ENCODE measurements at places on chromosomes 3 and 15.

DNA sequence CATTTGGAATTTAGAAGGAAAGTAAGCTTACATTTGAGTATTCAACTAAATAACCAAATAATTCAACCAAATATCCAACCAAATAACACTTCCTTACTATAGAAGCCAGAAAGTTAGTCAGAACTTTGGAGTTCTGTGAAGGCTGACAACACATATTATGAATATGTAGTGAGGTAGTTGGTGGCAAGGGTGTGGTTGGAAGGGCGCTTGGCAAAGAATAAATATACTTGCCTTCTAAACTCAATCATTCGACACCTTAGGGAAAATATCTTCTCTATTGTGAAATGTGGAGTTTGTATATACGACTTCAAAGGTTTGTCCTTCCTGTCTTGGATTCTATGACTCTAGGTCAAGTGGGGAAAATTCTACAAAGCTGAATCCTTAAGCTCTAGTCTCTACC is 111.7 kb upstream of the OSTN start:
- no peak for DNase-seq

GRCh38 chr3:177514611-177515499 is 317.6 kb upstream of the TBL1XR1 start:
- no peak for DNase-seq

GRCh38 chr3:66075281-66075680 is 36.6 kb upstream of the MAGI1 start:
- DNase-seq = no peak

- no peak for DNase-seq
These were observed 77.5 kb downstream of the RPL22L1 start for GRCh38 chr3:170792471-170792870.

GRCh38 chr15:94282269-94283250 is 51.2 kb downstream of the MCTP2 start:
- no peak for DNase-seq

DNA sequence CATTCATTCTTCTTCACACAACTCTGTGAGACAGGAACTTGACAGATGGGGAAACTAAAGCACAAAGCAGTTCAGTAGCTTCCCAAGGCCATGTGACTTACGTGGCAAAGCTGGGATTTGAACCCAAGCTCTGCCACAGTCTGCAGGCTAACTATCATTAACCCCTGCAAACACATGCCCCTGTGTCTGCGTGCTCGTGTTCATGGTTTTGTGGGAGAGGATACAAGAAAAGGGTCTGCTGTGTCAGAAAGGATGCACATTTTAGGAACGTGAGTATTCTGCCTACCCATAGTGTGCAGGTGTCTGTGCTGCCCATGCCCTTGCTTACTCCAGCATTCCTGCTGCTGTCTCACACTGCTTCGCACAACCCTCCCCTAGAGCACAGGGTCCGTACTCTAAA is 137.0 kb downstream of the CHDH start:
- DNase-seq = no peak

DNA sequence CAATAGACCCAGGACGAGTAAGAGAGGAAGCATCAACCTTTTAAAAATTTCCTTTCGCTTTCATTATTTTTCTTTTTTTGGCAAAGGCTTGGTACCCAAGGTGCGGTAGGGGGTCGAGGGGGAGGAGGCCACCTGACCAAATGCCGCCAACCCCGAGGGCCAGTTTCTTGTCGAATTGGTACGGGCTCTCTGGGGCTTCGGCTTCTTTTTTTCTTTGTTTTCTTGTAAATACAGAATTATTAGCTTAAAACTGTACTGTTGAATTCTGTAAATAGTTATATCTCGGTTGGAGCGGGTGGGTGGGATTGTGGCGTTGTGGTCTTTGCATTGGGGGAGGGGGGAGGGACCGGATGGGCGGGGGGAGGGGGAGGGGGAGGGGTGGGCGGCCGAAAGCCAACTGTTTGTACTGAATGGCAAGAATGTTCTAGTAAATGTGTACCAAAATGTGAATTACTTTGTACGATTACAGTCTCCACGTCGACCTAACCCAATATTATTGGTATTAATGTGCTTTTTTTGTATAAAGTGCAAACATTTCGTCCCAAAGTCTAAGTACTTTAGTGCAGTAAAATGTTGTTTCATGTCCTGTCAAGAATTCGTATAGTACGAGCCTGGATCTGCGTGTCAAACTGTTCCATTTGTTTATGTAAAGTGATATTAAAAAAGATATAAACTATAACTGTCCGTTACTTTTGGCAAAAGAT is 4.7 kb downstream of the ZIC1 start:
- DNase-seq = no peak

DNA sequence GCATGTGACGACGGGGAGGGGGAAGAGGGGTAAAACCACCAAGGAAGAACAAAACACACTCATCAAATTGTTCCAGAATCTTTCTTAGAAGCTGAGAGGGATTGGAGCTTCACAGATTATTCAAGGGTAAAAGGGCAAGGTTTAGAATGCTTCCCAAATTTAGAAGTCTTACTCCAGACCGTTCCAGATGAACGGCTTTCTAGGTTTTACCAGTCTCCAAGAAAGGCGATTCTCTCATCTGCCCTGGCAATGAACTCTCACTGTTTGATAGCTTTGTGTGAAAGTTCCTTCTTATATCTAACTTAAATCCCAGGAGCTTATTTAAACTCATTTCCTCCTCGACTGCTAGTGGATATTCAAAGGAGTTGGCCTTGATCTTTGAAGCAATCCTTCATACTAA is 124.3 kb upstream of the PRICKLE2 start:
- DNase-seq = no peak

DNA sequence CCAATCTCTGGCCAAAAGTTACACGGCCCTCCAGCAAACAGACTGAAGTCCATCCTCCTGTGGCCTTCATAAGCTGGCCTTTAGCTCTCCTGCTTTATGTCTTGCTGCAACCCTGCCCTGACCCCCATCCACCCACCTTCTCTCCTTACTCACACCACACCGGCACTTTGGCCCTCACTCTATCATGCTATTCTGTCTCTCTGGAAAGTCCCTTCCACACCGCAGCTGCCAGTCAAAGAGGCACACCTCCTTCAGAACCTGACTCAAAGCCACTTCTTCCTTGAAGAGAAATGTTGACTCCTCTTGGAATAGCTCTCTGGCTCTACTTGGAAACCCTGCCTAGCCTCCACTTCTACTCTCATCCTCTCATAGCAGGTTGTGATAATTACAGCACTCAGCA is 4.5 kb downstream of the GPR156 start:
- DNase-seq = no peak

DNA sequence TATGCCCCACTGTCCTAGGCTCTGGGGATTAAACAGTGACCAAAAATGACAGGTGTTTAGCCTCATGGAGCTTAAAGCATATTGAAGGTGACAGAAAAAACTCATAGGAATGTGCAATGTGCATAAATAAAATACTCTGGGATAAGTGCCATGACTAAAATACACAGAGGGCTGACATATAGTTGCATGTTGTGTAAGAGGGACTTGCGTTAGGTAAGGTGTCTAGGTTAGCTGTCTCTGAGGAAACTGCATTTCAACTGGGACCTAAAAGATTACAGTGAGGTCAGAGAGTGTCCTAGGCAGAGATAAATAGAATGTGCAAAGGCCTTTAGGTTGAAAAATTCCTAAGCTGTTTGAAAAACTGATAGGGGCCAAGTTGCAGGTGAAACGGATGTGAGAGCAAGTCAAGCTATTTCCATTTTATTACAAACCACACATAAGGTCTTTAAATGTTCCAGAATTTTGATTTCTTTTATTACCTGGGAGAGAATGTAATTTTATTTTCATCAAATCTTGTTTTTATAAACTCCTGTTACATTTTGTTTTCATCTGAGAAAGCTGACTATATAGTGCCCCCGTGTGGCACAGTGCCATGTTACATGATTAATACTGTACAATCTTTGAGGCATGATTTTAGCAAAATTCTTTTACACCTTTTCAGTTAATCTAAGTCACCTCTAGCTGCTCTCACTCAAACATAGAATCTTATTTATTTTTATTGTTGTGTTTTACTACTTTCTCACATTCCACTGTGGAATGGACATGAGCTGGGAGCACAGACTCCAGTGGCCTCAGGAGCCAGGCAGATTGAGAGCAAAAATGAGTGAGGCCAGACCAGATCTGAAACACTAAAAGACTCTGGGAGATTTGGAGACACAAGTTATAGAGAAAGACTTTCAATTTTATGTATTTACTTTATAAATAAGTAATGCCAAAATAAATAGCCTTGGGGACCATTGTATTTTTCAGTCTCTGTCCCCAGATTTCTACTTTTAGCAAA is 259.6 kb upstream of the ZNF717 start:
- DNase-seq = peak; percentile 45

- peak; percentile 20 for DNase-seq
These were observed 2.7 kb downstream of the GAP43 start for GRCh38 chr3:115626006-115626409.
